ENCODE measurements at places on chromosomes 6 and 20.

DNA sequence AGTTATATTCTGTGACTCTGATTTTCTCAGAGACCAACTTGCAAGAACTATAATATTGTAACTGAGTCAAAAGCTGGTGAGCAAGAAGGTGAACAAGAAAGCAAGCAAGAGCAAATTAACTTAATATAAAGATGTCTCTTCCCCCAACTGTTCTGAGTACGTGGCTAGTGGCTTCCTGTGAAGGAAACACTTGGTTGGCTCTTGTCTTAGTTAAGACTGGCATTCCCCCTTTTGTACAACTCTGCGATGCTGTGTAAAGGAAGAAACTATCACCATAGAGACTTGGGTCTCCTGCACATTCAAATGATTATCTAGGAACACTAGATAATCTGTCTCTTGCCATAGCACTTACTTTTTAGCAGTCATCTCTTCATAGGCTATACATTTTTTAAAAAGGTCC lies 47.3 kb upstream of the TNFAIP3 start:
- no peak for DNase-seq

GRCh38 chr6:73548458-73549446 lies 27.9 kb upstream of the EEF1A1 start:
- no peak for DNase-seq

DNA sequence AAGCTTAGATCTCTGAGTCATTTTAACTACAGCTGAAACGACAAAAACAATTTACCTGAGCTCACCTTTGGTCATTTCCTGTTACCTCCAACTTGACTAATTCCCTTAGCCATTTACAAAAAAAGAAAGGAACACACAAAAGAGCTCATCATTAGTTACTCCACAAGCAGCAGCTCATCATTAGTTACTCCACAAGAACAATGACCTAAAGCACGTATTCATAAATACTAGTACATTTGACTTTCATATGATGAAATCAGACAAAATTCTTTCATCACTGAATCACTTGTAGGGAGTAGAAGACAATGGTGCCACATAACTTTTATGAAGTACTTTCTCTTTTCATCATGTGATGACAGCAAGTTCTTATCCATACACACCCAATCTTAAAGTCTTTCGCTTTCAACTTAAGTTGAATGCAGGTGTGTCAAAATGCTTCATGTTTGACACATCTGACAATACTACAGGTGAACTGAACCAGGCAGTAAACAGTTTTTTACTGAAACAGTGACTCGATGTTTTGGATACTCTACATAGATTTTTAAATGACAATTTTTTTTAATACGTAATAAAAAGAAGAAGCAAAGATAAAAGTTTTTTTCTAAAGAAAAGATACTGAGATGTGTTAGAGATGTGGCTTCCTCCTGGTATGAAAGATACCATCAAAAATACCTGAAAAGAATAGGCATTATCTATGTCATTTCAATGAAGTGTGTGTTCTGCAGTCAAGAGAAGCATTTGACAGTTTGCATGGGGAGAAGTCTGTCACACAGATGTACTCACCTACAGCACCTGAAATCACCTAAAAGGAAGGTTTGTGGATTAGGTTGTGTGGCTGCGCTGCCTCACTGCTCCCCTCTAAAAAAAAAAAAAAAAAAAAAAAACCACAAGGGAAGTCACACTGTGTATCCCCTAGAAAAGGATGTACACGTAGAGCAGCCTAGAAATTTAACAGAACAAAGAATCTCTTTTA lies 109.1 kb downstream of the PRDM1 start:
- DNase-seq: peak; percentile 63

GRCh38 chr6:106145741-106146227 lies 59.6 kb downstream of the PRDM1 start:
- DNase-seq: no peak

GRCh38 chr6:40894962-40895799 lies 143.8 kb downstream of the UNC5CL start:
- DNase-seq: no peak

DNA sequence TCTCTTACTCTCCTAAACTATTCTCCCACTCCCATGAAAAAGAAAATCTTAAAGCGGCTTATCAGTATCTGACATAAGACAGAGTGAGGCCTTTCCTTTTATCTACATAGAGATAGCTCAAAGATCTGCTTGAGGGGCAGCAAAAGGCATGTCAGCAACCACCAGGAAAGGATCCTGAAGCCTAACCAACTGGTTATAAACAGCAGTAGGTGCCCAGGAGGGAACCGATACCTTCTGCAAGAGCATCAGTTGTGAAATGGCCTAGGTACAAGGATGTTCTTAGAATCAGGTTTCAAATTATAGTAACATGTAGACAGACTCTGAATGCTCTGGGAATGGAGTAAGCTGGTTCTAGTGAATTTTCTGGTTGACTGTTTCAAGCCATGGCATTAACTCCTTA lies 21.4 kb downstream of the JARID2 start:
- no peak for DNase-seq

GRCh38 chr6:17280552-17281090 lies 540 bp upstream of the RBM24 start:
- no peak for DNase-seq

GRCh38 chr20:61733891-61734732 lies 331.6 kb downstream of the TAF4 start:
- no peak for DNase-seq

- no peak for DNase-seq
These were observed 74.8 kb upstream of the TPD52L1 start for GRCh38 chr6:125078602-125079321.

- DNase-seq: no peak
These were observed 200.3 kb downstream of the EYA4 start for GRCh38 chr6:133441491-133441890.

DNA sequence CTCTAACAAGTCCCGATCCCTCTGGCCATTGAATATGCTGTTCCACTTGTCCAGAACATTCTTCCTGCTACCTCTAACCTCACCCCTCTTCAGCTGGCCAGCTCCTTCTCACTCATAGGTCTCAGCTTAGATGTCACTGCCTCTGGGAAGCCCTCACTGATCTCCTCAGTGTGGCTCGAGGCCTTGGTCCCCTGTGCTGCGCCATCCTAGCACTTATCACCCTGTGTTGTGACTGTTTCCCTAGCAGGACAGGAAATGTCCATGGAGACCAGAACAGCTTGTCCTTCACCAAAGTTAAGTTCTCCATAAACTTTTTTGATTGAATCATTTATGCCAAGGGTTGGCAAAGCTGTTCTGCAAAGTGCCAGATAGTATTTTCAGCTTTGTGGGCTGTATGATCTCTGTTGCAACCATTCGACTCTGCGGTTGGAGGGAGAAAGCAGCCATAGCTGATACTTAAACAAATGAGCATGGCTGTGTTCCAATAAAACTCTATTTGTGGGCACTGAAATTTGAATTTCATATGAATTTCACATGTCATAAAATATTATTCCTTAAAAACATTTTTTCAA lies 6.5 kb upstream of the BNIP5 start:
- no peak for DNase-seq

DNA sequence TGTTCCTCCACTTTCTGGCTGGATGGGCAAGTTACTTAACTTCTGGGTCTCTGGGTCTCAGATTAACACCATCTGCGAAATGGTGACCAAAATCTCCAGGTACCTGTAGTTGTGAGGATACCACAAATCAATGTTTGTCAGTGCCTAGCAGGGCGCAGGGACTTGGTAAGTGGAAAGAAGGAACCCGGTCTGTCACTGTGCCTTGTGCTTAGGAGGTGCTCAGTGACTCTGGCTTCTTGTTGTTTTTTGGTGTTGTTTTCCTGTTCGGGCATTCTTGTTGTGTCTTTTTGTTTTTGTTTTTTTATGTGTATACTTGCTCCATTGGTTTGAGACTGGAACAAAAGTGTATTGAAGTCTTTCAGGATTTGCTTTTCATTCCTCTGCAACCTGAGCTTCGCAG lies 17.8 kb downstream of the TM9SF4 start:
- no peak for DNase-seq

- DNase-seq: no peak
These were observed 37.0 kb upstream of the IGF2R start for GRCh38 chr6:159931846-159932245.

GRCh38 chr6:165751486-165751885 lies 88.4 kb upstream of the PDE10A start:
- DNase-seq: no peak

- DNase-seq: no peak
These were observed 144.9 kb upstream of the OLIG3 start for GRCh38 chr6:137638926-137639706.

- peak; percentile 20 for DNase-seq
These were observed 60.4 kb downstream of the SRC start for GRCh38 chr20:37406010-37406998.
